Pericardium fibroblast (primary cell): ENCODE measurements at places on chromosomes 5 and 9. TPM values are rescaled to one million over a fixed set of nuclear protein-coding genes. Genes with fewer than 3 reads are reported as not detected.

Gene EFNA5
- 5.8 and 9.4 TPM in 2 replicates for total RNA-seq

Gene TNFSF8
- not detected in 2 replicates for total RNA-seq

Gene ACTBL2
- 0.35 TPM in 1 of 2 replicates, not detected in the other for total RNA-seq

Gene PCDHB9
- 0.23 and 0.43 TPM in 2 replicates for total RNA-seq

Gene SKIC3
- 50.5 and 53.6 TPM in 2 replicates for total RNA-seq

Gene C5orf63
- total RNA-seq = 0.77 and 1.4 TPM in 2 replicates

Gene POC5
- total RNA-seq = 3.7 and 13.0 TPM in 2 replicates

Gene ANGPTL2
- total RNA-seq = 47.1 and 63.0 TPM in 2 replicates

Gene SRP19
- 40.3 and 46.0 TPM in 2 replicates for total RNA-seq

Gene IL13
- total RNA-seq = not detected in 2 replicates

Gene GGTA1
- total RNA-seq = 0.09 and 0.82 TPM in 2 replicates

Gene F2RL2
- total RNA-seq = 2.6 and 12.0 TPM in 2 replicates

Gene ERBIN
- 32.7 and 34.3 TPM in 2 replicates for total RNA-seq

Gene PCDHA12
- total RNA-seq = not detected in 2 replicates

Gene IL11RA
- 40.8 and 72.8 TPM in 2 replicates for total RNA-seq

Gene CBY3
- not detected in 2 replicates for total RNA-seq

Gene CCDC180
- 0.23 and 2.1 TPM in 2 replicates for total RNA-seq

Gene TMEM174
- total RNA-seq = not detected in 2 replicates

Gene C5orf52
- total RNA-seq = not detected in 2 replicates
